ENCODE measurements at places on chromosomes 3 and 15.

GRCh38 chr3:66481071-66482017 lies 19.5 kb downstream of the LRIG1 start:
- peak; percentile 96 for DNase-seq

GRCh38 chr3:120683213-120683612 lies 1.2 kb upstream of the HGD start:
- DNase-seq: no peak

GRCh38 chr15:85763157-85763556 lies 31.6 kb downstream of the KLHL25 start:
- DNase-seq: no peak

DNA sequence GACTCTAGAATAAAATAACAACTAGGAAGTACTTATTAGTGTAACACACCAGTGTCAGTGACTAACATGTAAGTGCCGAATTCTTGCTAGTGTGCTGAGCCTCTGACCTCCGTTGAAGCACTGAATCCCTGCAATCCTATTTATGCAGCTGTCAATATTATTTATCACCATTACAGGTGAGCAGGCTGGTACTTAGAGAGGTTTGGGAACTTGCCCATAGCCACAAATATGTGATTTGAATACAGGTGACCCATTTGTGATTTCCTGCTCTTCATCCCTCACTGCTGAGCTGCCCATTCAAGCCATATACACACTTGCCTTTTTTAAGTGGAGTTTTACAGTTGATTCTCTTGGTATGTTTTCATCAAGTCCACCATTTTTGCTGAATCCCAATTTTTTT lies 12.2 kb downstream of the EIF4E3 start:
- DNase-seq: peak; percentile 80

DNA sequence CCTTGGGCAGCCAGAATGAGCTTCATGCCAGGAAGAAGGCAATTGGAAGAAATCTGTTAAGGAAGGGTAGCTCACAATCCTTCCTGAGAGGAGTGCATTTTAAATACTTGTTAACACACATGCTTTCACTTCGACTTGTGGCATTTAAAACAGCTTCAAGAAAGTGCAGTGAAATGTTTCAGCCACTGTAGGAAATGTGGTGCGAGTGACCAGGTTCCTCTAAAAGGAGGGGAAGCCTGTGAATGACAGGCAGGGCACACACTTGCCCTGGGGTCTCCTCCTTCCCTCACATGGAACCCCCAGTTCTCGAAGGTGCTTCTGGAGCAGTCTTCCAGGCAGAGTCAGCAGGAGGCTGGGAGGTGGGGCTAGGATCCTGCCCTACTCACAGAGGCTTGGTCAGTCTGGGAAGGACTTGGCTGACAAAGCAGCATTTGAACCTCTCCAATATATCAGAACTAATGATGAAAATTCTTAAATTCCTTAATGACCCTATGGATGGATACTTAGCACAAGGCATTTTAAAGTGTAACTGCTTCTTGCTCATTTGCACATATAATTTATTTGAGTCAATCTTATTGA lies 358.6 kb downstream of the CHST2 start:
- DNase-seq: no peak

- no peak for DNase-seq
Observed at GRCh38 chr3:37680401-37680800, 181.3 kb upstream of the CTDSPL start.

- DNase-seq: no peak
Observed at GRCh38 chr3:120982608-120983320, 74.8 kb downstream of the STXBP5L start.

DNA sequence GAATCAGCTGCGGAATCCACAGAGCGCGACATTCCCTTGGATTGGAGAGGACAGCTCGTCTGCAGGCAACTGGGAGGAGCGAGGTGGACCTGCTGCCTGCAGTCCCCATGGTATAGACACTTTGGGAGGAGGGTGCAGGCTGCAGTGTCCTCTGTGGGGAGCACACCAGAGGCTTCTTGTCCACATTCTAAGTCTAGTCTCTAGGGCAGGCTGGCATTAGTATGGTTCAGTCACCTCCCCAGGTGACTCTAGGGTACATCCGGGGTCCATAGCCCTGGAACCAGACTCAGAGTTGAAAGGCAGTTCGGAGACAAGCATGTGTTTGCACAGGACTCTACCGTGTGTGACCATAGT lies 118.2 kb downstream of the GABRG3 start:
- DNase-seq: no peak

DNA sequence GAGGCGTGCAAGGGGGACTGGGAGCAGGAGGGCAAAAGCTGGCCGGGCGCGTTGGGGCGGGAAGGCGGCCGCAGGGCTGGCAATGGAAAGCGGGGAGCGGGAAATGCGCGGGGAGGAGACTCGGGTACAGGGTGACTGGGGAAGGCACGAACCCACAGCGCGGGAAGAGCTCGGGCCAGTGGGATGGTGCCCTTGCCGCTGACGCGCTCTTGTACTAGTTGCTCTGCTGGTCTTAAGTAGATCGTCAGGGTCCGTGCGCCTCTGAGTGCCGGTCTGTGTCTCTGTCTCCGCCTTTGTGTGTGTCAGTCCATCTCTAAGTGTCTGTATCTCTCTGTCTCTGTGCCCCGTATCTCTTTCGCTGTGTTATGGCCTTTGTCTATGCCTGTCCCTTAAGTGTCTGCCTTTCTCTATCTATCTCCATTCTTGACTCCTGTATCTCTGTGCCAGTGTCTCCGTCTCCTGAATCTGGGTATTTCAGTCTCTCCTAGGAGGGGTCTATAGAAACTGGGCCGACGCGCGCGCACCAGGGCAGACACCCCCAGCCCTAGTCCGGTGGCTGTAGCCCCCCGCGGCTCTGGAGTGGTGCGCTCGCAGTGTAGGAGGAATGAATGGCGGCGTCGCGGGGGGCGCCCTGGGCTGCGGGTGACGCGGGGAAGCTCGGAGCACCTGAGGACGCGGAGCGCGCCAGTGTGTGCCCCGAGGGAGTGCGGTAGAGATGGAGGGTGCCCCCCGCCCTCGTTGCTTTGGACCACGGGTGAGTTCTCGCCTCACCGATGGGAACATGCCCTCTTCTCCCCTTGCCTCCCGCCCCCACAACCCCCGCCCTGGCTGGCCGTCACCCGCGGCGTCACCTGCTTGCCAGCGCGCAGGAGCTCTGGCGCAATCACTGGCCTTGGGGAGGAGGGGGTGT lies 756 bp upstream of the CAMK2N2 start:
- peak; percentile 61 for DNase-seq

GRCh38 chr15:53462651-53463050 lies 296.8 kb downstream of the WDR72 start:
- no peak for DNase-seq

DNA sequence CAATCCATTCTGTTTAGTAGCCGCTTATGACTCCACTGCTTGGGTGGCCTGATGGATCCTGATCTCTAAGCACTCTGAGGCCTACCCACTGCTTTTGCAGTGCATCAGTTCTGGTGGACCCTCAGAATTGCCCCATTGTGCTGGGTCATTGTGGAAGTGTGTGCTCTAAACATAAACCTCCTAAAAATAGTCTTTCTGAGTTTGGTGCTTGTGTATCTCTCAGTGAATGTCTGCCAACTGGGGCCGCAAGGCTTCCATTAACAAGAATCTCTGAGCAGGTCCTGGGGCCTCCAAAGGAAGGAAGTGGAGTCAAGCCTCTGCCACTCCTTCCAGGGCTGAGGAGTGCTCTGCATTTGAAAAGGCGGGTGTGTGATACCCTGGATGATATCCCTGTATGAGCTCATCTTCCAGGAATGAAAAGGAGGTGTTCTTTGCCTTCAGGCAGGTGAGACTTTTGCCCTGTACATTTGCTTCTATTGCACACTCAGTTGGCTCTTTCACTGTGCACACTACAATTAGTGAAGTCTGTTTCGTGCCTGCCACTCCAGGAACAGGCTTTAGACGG lies 80.0 kb upstream of the CACNA2D3 start:
- DNase-seq: no peak

GRCh38 chr3:71031914-71032521 lies 551.5 kb downstream of the FOXP1 start:
- DNase-seq: no peak

DNA sequence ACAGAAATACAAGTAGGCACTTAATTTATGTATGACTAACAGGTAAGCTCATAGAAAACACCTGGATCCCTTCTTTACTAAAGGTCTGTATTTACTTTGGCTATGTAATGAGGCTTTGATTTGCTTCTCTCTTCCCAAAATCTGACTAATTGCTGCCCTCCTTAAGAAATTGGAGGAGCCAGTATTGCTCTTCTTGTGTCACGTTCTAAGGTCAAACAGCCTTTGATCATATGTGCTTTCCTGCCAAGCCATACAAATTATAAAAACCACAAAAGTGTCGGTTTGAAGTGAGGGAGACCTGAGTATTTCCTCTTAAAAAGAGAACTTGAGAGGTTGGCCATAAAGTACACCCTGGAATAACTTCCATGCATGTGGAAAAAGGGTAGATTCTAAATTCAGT lies 112.1 kb upstream of the MB21D2 start:
- DNase-seq: peak; percentile 5

DNA sequence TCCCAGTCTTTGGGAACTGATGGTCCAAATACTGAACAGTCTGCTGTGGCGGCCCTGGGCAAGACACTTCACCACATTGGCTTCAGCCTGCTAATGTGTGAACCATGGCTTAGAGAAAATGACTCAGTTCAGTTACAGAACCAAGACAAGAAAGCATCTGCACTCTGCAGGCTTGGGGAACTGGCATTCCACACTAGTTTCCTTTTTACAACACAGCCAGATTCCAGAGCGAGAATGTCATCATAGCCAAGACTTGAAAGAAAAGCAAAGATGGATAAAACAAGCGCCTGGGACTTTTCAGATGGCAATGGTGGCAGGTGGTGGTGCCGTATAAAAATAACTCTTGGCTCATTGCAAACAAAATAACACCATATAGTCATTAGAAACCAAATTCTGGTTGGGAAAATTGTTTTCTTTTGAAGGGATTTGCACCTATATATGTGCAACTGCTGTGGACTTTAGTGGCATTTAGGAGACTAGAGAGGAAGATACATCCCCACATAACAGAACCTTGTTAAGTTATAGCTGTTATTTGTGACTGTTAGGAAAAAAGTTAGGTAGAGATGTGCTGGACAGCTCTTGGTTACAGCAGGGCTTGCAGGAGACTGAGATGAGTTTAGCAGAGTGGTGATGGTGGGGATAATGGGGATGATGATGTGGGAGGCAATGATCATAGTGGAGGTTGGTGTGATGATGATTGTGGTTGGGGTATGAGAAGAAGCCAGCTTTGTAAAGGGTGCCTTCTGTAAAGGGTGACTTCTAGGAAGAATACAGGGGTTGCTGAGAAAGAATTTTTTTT lies 273.6 kb downstream of the THRB start:
- DNase-seq: no peak

GRCh38 chr3:13236557-13237173 lies 163.4 kb upstream of the IQSEC1 start:
- DNase-seq: no peak
